ENCODE measurements at places on chromosomes 7 and 10.
A peak's percentile ranks its signal among the peaks of the same experiment; 100 is the strongest.

DNA sequence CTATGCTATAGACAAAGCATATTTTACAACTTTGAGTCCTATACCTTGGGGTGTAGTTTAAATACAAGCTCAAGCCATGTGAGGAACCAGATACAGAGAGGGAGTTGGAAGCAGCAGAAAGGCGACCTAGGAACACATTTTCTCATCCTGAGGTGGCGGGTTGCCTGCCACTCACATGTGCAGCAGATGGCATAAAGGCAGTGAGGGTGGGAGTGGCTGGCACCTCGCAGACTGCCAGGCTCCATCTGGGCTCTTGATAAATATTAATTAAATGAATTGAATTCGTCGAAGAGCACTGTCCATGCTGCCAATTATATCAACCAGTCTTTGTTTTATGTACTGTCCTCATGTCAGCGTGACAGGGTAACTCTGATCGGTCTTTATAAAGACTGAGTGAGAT, 79.0 kb upstream of the SEMA3C start:
- H3K27me3 ChIP-seq: no peaks in the 10 kb centered on the region
- H3K27ac ChIP-seq: no peak overlapping the region
- DNase-seq: no peak
- H3K36me3 ChIP-seq: no peaks in the 10 kb centered on the region
- no peak overlapping the region for H3K4me3 ChIP-seq
- 0 out of 2 replicates have a peak, but pooled peaks cover 4% of the 10 kb centered on the region for H3K4me1 ChIP-seq

GRCh38 chr7:47454069-47454973, 127.6 kb downstream of the TNS3 start:
- H3K4me3 ChIP-seq: no peak overlapping the region
- no peaks in the 10 kb centered on the region for H3K27me3 ChIP-seq
- no peak for DNase-seq
- peaks cover 16% of the 10 kb centered on the region for H3K36me3 ChIP-seq
- H3K27ac ChIP-seq: peak overlapping the region; percentile 62

DNA sequence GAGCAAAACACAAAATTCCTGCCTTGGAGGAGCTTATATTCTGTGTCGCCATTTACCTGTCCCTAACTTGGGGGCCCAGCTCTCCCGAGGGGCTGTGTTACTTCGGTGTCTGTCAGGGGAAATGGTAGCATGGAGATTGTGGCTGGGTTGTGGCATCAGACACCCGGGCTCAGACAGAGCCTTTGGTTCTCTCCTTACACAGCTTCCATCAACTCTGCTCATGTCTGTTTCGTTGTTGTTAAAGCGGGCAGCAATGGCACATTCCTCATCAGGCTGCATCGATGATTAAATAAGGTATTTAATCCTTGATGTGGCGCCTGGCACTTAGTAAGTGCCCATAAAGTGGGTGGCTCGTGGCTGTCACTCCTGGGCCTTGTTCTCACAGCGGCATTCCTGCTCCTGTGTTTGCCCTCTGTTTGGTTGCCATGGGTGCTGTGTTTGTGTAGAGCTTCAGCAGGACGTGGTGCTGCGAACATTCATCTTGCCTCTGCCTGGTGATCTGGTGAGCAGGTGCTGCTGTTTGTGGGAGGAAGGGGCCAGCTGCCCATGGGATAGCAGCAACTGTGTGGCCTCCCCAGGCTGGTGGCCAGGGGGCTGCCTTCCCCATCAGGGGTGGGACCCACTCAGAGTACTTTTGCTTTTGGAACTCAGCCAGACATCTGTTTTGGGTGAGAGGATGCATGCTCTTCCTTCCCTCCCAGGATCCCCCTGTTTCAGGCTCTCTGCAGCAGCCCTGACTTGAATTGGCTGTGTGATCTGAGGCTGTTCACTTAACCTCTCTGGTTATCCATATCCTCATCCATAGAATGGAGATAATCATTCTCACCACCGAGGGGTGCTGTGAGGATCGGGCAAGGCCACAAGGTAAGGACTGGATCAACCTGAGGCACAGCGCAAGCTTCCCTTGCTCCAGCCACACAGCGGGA, 207.2 kb upstream of the SVIL start:
- H3K27me3 ChIP-seq: no peaks in the 10 kb centered on the region
- H3K4me3 ChIP-seq: no peak overlapping the region
- H3K4me1 ChIP-seq: no peaks in the 10 kb centered on the region
- no peaks in the 10 kb centered on the region for H3K36me3 ChIP-seq

DNA sequence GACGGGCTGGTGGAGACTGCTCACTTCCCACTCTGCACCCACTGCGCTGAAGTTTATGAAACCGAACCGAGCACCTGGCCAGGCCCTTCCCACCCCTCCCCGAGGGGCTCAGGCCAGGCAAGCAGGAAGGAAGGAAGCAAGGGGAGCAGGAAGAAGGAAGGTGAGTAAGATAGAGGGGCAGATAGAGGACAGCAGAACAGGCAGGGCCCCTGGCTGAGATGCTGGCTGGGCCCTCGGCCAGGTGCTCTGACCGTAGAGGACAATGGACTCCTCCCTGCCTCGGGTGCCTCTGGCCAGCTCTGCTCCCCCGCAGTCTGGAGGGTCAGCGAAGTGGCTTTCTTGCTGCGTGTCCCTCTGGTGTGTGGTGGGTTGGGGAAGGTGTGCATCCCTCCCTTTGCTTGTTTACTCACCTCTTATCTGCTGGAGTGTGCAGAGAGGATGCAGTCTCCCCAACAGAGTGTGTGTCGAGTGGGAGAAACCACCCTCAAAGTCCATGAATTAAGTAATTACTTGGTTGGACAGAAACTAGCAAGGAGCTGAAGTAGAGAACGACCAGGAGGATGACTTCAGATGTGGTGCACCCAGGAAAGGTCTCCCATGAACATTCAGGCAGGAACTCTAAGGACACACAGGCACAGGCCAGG, 82.8 kb upstream of the PPP2R2D start:
- H3K36me3 ChIP-seq: no peaks in the 10 kb centered on the region
- H3K27me3 ChIP-seq: no peaks in the 10 kb centered on the region
- no peak overlapping the region for H3K27ac ChIP-seq
- no peaks in the 10 kb centered on the region for H3K4me1 ChIP-seq
- DNase-seq: no peak

DNA sequence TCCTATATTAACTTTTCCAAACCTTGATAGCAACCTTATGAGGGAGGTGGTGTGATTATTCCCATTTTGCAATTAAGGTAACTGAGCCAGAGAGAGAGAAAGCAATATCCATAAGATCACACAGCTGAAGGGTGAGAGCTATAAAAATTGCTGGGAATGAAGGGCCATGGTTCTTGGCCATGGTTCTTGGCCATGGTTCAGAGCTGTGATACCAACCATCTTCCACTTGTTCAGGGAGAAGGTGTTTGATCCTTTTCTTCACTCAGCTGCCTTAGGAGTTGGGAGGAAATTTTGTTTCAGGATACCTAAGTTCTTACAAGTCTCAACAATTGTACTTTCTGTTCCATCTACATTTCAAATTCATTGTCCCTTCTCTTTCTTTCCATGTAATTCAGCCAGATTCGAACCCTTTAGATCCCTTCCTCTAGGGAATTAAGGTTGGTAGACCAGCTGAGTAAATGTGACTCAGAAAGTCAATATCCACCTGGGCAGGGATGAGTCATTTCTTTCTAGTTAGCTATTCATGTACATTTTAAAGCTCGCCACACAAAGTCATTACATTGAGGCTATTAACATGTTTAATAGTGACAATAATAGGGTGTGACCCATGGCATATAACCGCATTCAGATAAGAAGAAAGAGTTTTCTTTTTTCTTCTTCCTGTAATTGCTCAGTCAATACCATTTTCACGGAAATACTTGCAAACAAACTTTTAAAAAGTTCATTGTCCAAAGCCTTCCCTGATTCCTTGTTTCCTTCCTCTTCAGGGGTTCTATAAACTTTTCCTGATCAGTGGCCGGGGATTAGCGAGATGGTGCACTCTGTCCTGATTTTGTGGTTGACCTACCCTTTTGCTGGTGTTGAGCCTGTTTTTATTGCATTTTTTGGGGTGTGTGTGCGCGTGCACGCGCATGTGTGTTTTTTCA, 143.4 kb downstream of the TCF7L2 start:
- H3K36me3 ChIP-seq: peaks cover 29% of the 10 kb centered on the region
- peak; percentile 63 for DNase-seq
- no peak overlapping the region for H3K4me3 ChIP-seq
- no peaks in the 10 kb centered on the region for H3K27me3 ChIP-seq
- peaks cover 34% of the 10 kb centered on the region for H3K4me1 ChIP-seq

DNA sequence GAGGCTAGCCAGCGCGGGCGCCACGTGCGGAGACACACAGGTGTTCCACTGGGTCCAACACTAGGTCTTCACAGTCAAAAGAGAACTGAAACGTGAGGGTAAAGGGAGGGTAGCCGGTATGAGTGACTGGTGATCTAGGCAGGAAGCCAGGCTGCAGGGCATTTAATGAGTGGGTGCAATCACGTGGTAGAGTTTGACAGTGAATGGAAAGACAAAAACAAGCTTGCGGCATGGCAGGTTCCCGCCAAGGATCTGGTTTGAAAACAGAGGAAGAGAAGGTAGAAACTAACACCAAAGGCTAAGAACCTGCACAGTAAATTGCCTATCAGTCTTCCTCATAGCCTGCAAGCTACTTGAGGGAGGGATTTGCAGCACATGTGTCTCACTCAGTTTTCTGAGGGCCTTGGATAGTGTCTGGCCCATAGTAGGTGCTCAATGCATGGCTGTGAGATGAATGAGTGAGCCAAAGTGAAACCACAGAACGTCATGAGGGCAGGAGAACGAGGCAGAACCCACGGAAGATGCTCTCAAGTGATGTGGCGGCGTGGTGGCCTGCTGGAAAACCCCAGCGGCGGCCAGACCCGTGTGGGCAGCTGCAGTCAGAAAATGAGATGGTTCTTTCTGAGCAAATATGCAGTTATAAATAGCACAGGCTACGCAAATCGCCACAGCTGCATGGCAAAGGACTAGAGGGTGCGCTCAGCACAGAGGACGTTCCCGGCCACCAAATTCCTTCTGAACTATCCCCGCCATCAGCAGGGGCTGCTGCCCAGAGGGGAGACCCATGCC, 183.6 kb upstream of the NFE2L3 start:
- DNase-seq: no peak
- no peak overlapping the region for H3K27ac ChIP-seq
- H3K36me3 ChIP-seq: no peaks in the 10 kb centered on the region
- H3K27me3 ChIP-seq: peaks cover 8% of the 10 kb centered on the region
- no peaks in the 10 kb centered on the region for H3K4me1 ChIP-seq

All from SJSA1 (cell line).